ENCODE measurements at places on chromosomes 6 and 20. TPM values are rescaled to one million over a fixed set of nuclear protein-coding genes. Genes with fewer than 3 reads are reported as not detected.

GRCh38 chr6:16812993-16813392 is 51.7 kb upstream of the ATXN1 start:
- no peak for DNase-seq

GRCh38 chr20:8074931-8075330 is 55.4 kb upstream of the TMX4 start:
- DNase-seq = peak; percentile 34

GRCh38 chr20:42183147-42183546 is 565.0 kb upstream of the CHD6 start:
- no peak for DNase-seq

- DNase-seq = no peak
These were observed 2.0 kb downstream of the SMIM29 start for GRCh38 chr6:34246563-34247391.

GRCh38 chr6:125974214-125974866 is 12.0 kb upstream of the TRMT11 start:
- peak; percentile 47 for DNase-seq

The CTCFL gene
- not detected for total RNA-seq

DNA sequence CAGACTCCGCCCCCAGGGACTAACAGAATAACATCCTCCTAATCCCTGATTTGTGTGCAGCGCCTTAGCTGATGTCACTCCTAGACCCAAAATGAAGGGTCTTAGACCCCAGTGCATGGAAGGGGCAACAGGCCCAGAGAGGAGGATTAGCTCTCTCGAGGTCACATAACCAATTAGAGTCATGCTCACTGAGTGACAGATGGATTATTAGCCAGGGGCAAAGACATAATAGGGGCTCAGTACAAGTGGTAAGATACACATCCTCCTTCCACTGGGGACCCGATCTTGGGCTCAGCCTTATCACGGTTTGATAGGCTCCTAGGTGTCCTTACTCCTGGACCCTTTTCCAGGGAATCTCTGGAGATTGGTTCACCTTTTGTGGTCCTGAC is 858 bp downstream of the TP53INP2 start:
- DNase-seq = no peak

- DNase-seq = no peak
These were observed 10.2 kb downstream of the CHMP4B start for GRCh38 chr20:33821270-33821836.

The SYNJ2 gene
- total RNA-seq = 43.4 TPM

DNA sequence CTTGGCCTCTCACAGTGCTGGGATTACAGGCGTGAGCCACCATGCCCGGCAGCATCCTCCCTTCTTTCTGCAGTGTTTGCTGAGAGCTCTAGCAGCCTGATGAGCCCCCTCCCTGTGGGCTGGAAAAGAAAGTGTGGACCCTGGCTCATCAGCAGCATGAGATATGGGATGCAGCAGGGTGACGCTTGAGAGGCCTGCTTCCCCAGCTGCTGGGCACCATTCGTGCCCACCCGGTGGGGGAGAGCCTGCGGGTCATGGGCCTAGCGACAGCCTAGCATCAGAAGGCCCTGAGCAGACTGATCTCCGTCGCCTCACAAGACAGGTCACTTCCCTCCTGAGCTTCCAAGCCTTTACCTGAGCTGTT is 16.0 kb upstream of the CCDC167 start:
- no peak for DNase-seq

GRCh38 chr6:154229786-154230185 is 126.8 kb downstream of the IPCEF1 start:
- no peak for DNase-seq

All from fibroblast of lung (primary cell).